ENCODE measurements at places on chromosomes 7 and 10.

GRCh38 chr7:64849250-64849923 is 53.7 kb upstream of the ZNF273 start:
- DNase-seq = no peak

- DNase-seq = no peak
Measured at GRCh38 chr10:3525832-3526449, 259.1 kb downstream of the KLF6 start.

GRCh38 chr10:1576467-1577372 is 160.6 kb downstream of the ADARB2 start:
- no peak for DNase-seq

DNA sequence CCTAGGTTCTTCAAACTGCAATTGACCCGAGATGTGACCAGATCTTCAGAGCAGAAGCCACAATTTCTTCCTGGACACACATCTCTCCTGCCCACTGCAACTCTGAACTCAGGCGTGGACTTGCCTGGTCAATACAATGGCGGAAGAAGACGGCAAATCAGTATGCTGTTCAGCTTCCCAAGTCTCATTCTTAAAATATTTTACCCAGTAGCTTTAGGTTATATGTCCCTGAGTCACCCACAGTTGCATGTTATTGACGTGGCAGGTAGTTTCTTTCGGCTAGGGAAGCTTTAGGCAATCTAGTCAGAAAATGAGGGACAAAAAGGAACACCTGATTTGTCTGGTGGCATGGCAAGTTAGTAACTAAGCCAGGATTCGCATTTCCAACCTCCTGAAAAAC is 22.5 kb downstream of the CEP41 start:
- no peak for DNase-seq

DNA sequence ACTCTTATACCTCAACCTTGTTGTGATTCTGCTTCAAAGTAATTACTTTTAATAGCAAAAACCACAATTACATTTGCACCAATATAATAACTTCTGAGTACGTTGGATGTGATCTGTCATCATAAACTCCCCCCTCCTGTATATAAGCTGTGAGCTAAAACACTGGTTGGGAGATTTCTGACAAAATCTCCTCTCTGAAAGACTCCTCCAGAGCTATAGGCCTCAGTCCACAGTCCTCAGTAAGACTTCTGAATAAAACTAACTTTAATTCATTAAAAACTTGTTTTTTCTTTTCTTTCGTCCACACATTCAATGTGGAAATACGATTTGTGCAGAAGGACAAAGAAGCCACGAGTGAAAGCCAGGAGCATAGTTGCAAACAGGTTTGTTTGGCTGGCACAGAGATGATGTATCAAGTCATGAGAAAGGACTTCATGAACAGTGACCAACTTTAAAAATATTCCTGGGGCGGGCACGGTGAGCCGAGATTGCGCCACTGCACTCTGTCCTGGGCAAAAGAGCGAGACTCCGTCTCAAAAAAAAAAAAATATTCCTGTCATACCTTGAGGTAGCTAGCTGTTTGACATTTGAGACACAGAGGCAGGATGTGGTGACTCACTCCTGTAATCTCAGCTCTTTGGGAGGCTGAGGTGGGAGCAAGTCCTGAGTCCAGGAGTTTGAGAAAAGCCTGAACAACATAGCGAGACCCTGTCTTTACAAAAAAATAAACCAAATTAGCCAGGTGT is 91.1 kb upstream of the ARHGAP21 start:
- no peak for DNase-seq

All from stimulated activated naive CD4-positive, alpha-beta T cell treated with Interleukin-2 at 50 U/mL for 16 hours (primary cell).